Aorta (tissue), 5 donors: ENCODE measurements at places on chromosomes 2 and 18. TPM values are rescaled to one million over a fixed set of nuclear protein-coding genes. Genes with fewer than 3 reads are reported as not detected.

DNA sequence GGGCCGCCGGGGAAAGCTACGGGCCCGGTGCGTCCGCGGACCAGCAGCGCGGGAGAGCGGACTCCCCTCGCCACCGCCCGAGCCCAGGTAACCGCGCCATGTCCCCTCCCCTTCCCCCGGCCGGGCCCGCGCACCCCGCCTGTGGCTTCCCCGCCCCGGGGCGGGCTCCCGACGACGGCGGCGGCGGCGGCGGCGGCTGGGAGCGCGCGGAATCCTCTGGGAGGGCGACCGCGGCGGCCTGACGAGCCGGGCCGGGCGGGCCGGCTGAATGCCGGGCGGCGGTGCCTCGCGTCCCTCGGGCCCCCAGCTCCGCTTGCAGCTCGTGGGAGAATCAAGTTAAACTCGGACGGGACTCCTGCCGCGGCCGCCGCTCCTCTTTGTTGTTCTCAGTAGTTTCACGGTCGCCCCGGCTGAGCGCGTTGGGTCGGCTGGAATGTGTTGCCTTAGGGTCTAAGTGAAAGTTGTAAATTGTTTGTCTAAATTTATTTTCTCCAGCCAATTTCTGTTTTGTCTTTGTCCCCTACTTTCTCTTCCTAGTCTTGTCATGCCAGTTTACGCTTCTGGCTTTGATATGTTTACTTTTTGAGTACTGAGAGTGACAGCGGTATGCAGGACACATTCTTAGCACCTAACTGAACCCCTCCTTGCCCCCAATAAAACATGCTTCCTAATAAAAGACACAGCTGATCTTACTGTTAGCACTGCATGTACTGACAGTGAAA is 685 bp downstream of the SMAD4 start:
- H3K4me1 ChIP-seq = peaks cover 4% of the 10 kb centered on the region
- H3K27ac ChIP-seq = peak overlapping the region; percentile 96
- H3K36me3 ChIP-seq = no peaks in the 10 kb centered on the region
- peak overlapping the region; percentile 86 for H3K4me3 ChIP-seq
- no peaks in the 10 kb centered on the region for H3K27me3 ChIP-seq
- peak; percentile 92 for DNase-seq

- no peaks in the 10 kb centered on the region for H3K27me3 ChIP-seq
- no peak overlapping the region for H3K4me3 ChIP-seq
- DNase-seq = no peak
- H3K4me1 ChIP-seq = no peaks in the 10 kb centered on the region
These were observed 714.5 kb downstream of the PLCL1 start for GRCh38 chr2:198518935-198519334.

DNA sequence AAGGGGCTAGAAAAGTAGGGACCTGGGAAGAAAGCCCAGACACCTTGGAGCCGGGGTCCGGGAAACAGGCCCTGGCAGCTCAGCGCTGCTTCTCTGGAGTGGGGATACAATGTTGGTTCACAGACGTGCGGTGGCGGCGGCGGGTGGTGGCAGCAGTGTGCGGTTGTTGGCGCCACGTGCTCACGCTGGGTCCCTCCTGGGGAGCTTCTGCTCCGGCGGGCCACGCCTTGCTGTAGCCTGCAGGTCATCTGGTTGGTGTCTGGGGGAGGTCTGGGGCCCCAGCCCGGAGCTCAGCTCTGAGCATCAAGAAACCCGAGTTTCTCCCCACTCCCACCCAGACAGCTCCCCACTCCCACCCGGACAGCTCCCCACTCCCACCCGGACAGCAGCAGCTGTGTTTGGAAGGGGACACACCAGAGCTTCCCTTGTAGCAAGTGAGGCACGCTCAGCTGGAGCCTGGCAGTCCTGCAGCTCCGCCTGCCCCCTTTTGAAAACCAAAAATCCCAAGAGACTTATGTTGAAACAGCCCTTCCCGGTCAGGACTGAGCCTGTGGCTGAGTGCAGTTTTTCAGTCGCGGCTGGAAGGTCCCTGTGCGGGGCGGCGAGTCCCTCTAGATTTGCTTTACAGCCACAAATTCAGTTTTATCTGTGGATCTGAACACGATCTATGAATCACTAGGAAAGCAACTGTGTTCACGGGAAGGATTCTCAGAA is 46.9 kb downstream of the NFATC1 start:
- H3K4me1 ChIP-seq = no peaks in the 10 kb centered on the region
- DNase-seq = no peak
- no peaks in the 10 kb centered on the region for H3K36me3 ChIP-seq
- no peak overlapping the region for H3K4me3 ChIP-seq

DNA sequence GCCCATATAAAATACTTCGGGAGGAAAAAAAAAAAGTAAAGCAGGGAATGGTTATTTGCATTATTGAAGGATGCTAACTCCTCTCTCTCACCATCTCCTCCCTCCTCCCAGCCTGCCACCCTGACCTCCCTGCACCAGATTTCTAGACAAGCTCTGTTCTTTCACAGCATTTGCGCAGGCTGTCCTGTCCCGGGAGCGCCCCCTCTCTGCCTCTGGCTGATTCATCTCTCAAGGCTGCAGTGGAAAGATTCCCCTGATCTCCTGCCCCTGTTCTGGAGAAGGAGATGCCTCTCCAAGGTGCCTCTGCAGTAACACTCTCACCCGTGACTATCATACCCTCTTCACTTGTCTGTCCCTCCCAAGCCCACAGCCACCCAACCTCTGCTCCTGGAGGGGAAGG is 38.5 kb downstream of the COL4A4 start:
- H3K36me3 ChIP-seq = no peaks in the 10 kb centered on the region
- DNase-seq = no peak
- H3K4me1 ChIP-seq = no peaks in the 10 kb centered on the region
- H3K27me3 ChIP-seq = no peaks in the 10 kb centered on the region

DNA sequence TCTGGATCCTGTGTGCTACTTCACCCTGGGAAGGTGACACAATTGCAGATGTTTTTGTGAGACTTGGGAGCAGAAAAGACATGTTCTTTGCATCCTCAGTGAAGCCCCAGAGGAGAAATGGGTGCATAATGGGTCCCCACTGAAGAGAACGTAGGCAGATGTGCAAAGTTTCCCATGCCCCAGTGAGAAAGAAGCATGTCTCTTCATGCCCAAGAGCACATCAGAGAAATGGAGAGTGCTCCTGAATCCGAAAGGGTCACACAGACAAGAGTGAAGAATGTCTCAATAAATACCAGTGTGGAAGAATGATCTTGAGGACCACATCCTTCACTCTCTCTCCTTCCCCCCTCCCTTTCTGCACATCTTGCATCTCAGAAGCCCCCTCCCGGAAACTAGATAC is 167.7 kb downstream of the TMEM247 start:
- H3K36me3 ChIP-seq = no peaks in the 10 kb centered on the region
- no peak overlapping the region for H3K27ac ChIP-seq
- no peaks in the 10 kb centered on the region for H3K4me1 ChIP-seq
- DNase-seq = no peak
- H3K27me3 ChIP-seq = no peaks in the 10 kb centered on the region

GRCh38 chr2:9802576-9802993 is 40.7 kb upstream of the TAF1B start:
- H3K36me3 ChIP-seq = no peaks in the 10 kb centered on the region
- no peak for DNase-seq
- no peak overlapping the region for H3K27ac ChIP-seq
- H3K27me3 ChIP-seq = no peaks in the 10 kb centered on the region
- H3K4me1 ChIP-seq = no peaks in the 10 kb centered on the region
- H3K4me3 ChIP-seq = no peak overlapping the region

DNA sequence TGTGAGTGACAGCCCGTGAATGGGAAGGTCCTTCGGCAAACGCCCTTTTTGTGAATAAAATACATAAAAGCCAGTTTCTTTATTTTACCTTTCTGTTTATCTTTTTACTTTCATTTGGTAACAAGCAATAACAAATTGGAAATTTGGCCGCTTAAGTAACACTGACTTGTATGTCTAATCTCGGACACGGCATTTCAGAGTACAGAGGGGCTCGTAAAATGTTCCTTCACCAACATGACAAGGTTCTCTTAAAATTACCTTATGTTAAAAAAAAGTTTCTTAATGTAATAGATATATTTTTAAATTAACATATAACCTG is 558 bp upstream of the NEMP2 start:
- no peaks in the 10 kb centered on the region for H3K27me3 ChIP-seq
- peaks cover 3% of the 10 kb centered on the region for H3K4me1 ChIP-seq
- H3K27ac ChIP-seq = peak overlapping the region; percentile 55
- peak overlapping the region; percentile 78 for H3K4me3 ChIP-seq

- H3K27me3 ChIP-seq = no peaks in the 10 kb centered on the region
- no peak for DNase-seq
- H3K27ac ChIP-seq = no peak overlapping the region
- H3K36me3 ChIP-seq = no peaks in the 10 kb centered on the region
These were observed 3.7 kb downstream of the MEX3C start for GRCh38 chr18:51193621-51194287.

- H3K4me3 ChIP-seq = no peak overlapping the region
- H3K36me3 ChIP-seq = no peaks in the 10 kb centered on the region
- no peak overlapping the region for H3K27ac ChIP-seq
- H3K27me3 ChIP-seq = no peaks in the 10 kb centered on the region
- DNase-seq = no peak
- no peaks in the 10 kb centered on the region for H3K4me1 ChIP-seq
These were observed 467.2 kb downstream of the LRRTM4 start for GRCh38 chr2:77054938-77055337.

- no peaks in the 10 kb centered on the region for H3K27me3 ChIP-seq
- H3K36me3 ChIP-seq = no peaks in the 10 kb centered on the region
- H3K4me3 ChIP-seq = peak overlapping the region; percentile 96
- H3K27ac ChIP-seq = peak overlapping the region; percentile 96
- H3K4me1 ChIP-seq = no peaks in the 10 kb centered on the region
These were observed 529 bp downstream of the SEMA4C start for GRCh38 chr2:96869281-96869821.

DNA sequence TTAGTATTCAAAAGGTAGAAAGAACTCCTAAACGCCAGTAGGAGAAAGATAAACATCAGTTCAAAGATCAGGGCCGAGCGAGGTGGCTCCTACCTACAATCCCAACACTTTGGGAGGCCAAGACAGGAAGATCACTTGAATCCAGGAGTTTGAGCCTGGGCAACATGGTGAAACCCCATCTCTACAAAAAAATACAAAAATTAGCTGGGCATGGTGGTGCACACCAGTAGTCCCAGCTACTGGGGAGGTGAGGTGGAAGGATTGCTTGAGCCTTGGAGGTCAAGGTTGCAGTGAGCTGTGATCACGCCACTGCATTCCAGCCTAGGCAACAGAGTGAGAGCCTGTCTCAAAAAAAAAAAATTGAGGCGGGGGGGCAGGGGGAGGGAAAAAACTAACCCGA is 40.6 kb downstream of the MBOAT2 start:
- DNase-seq = no peak
- no peaks in the 10 kb centered on the region for H3K36me3 ChIP-seq
- no peaks in the 10 kb centered on the region for H3K4me1 ChIP-seq
- H3K27ac ChIP-seq = no peak overlapping the region
- no peaks in the 10 kb centered on the region for H3K27me3 ChIP-seq

DNA sequence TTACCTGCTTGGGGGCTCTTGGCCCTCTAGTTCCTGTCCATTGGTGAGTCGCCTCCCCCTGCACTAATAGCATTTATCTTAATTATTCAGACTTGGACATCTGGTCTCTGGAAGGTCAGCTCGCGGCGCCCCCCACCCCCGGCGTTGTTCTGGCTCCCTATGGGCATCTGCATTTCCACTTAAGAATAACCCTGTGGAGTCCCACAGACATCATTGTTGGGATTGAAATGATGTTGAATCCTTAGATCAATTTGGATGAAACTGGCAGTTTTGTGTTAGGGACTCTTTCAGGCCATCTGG is 313.8 kb upstream of the HS6ST1 start:
- H3K27me3 ChIP-seq = no peaks in the 10 kb centered on the region
- no peak overlapping the region for H3K4me3 ChIP-seq

GRCh38 chr18:677145-677544 is 19.7 kb downstream of the TYMS start:
- peaks cover 7% of the 10 kb centered on the region for H3K36me3 ChIP-seq
- no peaks in the 10 kb centered on the region for H3K27me3 ChIP-seq
- no peak overlapping the region for H3K4me3 ChIP-seq
- no peak overlapping the region for H3K27ac ChIP-seq
- DNase-seq = no peak

DNA sequence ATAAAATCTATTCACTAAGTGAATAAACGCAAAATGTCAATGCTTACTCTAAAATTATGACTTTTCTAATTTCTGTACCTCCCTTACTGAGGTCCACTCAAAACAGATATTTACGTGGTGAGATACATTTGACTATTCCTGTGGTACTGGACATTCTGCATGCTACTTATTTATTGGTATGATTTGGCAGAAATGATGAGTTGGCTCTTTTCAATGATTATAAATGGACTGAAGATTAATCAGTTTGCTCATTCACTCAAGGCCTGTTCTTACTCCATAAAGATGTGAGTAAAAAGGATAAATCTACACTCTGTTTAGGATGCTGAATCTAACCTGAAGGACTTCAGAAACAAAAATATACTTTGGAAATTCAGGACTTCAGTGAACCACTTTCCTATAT is 98.8 kb downstream of the OLA1 start:
- no peaks in the 10 kb centered on the region for H3K27me3 ChIP-seq
- peaks cover 2% of the 10 kb centered on the region for H3K36me3 ChIP-seq
- DNase-seq = no peak
- peaks cover 2% of the 10 kb centered on the region for H3K4me1 ChIP-seq
- no peak overlapping the region for H3K27ac ChIP-seq

DNA sequence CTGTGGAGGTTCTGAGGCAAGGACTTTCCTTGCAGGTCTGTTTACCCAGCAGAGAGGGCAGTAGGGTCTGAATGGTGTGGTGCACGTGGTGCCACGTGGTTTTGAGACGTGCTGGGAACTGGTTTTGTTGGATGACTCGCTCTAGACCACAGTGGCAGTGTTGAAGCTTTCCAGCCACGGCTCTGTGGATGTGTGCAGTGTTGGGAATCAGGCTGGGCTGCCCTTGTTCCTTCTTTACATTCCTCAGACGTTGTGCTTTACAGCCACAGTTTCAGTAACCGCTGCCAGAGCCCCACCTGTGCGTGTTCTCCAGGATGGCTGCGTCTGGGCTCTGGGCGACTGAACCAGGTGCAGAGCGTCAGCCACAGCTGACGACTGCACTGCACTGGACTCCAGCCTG is 8.2 kb downstream of the CTDP1 start:
- no peaks in the 10 kb centered on the region for H3K4me1 ChIP-seq
- H3K4me3 ChIP-seq = no peak overlapping the region
- H3K27me3 ChIP-seq = no peaks in the 10 kb centered on the region
- no peaks in the 10 kb centered on the region for H3K36me3 ChIP-seq
- H3K27ac ChIP-seq = no peak overlapping the region

SLC5A7 gene
- total RNA-seq = not detected

LRRTM1 gene
- total RNA-seq = 0.19 TPM

CCDC85A gene
- total RNA-seq = 2.7 TPM

CCDC142 gene
- total RNA-seq = 16.1 TPM

MC5R gene
- not detected for total RNA-seq

ADRA2B gene
- total RNA-seq = 0.81 TPM
